ENCODE measurements at places on chromosomes 1 and 21.

- no peak for DNase-seq
Observed at GRCh38 chr1:169460191-169460833, 25.4 kb downstream of the SLC19A2 start.

GRCh38 chr1:154351363-154352068, 26.2 kb downstream of the ATP8B2 start:
- DNase-seq, result peak; percentile 26

GRCh38 chr1:84919461-84919970, 26.5 kb upstream of the LPAR3 start:
- no peak for DNase-seq

DNA sequence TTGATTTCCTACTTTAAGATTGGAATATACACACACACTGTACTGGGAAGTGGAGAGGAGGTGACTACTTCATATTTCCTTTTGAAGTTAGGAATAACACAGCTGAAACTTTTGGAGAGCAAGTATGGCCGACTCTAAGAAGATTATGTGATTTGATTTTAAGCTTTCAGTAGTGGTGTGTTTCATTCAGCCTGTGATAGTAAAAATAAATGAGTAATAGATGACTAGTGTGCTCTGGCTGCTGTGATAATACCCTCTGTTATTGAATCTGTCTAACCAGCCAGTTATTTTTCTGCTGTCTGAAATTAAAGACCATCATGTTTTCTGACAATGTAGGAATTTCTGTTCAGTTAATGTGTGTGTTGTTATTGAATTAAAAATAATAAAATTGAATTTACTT, 48.3 kb downstream of the CTTNBP2NL start:
- no peak for DNase-seq

Data from NCI-H1092 (cell line).